Stimulated activated CD4-positive, alpha-beta T cell treated with anti-CD3 and anti-CD28 coated beads, Interleukin-2, amount 100 ng/mL, for 24 hours (primary cell): ENCODE measurements at places on chromosomes 2 and 18.

DNA sequence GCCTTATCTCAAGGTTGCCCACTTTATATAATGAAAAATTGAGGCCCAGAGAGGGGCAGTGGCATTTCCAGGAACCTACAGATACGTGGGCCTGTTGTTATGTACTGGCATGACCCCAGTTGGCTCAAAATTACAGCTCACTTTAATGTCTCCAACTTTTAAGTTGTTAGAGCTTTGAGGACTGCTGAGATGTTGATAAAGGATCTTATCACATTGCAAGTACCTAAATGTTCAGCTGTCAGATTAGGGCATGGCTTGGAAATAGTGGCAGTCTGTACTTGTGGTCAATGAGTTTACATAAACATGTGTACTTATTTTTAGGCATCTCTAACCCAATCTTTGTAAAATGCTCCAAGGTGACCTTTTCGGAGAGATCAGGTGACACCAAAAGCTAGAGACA lies 14.6 kb downstream of the SLC4A5 start:
- no peak for DNase-seq

GRCh38 chr18:62672600-62672999 lies 42.7 kb upstream of the PHLPP1 start:
- DNase-seq, result no peak

DNA sequence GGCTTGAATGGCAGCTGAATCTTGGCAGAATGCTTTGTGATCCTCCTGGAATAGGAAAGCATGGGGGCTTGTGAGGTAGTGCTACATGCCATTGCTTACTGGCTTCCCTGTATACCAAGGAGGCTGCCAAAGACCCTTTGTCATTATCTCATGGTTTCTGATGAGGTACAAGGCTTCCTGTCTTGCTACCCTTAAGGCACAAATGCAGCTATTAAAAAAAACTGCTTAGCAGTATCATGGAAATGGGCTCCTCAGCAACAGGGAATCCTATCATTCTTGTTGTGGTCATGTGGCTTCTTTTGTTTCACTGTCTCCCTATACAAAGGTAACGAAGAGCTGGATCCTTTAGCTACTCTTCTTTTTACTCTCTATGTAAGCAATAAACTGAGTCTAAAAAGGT lies 6.6 kb upstream of the KANSL1L start:
- no peak for DNase-seq

- DNase-seq, result no peak
These were observed 64.6 kb downstream of the NCKAP1 start for GRCh38 chr2:182973441-182974352.

DNA sequence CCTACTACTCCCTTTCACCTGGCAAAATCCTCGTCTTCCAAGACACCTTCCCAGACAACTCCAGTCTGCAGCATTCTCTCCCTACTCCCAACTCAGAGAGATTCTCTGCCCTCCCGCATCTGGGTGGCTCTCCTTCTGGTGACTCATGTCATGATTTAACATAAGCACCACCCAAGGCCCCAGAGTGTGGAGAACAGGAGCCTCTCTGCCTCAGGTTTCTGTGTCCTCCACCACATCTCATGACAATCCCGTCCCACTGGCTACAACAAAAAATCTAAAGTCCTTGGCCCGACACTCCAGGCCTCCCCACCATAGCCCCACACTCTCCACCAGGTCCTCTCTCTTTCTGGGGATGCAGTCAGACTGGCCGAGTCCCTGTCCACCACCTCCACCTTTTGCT lies 197.1 kb downstream of the BCL11A start:
- DNase-seq, result no peak

- DNase-seq, result no peak
These were observed 92.1 kb downstream of the PXDN start for GRCh38 chr2:1652034-1652790.

- no peak for DNase-seq
These were observed 630.8 kb upstream of the SLC39A10 start for GRCh38 chr2:195026261-195026660.

DNA sequence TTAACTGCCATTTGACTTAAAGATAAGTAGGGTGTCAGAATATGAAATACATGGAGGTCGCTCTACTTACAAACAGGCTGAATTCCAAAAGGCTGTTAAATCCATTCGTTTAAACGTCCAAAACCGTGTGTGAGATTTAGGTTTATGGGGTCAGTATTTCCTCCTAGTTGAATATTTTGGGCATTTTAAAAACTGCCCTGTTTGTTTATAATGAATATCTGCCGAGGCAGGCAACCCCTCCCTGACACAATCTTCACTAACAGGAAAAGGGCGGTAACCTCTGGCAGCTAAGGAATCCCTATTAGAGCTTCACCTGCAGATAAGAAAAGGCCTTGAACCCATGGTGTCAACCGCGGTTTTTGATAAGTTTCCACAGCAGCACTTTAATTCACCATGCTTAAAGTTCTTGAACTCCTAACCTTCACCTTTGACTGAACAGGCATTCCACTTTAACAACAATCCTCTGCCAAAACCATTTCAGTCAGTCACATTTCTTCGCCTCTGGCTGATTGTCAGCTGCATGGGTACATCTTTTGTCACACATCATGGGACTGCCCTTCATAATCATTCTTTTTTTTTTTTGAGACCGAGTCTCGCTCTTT lies 17.8 kb downstream of the TRAK2 start:
- no peak for DNase-seq

DNA sequence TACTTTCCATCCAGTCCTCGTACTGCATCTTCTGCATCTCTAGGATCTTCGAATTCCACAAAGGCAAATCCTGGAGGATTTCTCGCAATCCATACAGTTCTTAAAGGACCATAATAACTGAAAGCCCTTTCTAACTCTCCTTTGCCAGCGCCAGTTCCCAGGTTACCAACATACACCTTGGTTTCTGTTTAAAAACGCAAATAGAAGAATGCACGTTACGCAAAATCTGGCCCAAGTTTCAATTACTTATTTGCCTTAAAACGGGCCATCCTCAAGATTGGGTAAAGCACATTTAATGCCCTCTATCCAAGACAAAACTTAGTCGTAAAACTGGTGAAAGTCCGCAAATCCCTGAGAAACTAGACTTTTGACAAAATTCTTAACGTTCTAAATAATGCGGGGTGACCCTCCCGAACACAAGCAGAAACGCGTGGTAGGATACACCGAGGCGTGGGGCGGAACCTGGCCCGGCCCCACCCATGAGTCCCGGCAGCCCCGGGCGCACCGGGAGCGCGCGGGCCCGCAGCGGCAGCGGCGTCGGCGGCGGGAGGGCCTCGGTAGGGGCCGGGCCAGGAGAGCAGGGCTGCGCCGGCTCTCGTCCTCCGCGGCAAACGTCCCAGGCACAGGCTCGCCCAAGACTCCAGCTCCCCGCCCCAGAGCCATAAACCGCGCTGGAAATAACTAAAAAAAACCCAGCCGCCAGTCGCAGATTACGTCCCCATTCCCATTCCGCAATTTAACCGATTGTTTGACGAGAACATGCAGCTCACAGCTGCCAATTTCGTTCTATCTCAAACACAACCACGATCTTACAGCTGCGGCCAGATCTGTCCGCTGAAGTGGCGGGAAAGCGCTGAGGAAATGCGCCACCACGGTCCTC lies 910 bp downstream of the SRSF7 start:
- peak; percentile 60 for DNase-seq

- DNase-seq, result no peak
These were observed 99.9 kb upstream of the CRACDL start for GRCh38 chr2:99035920-99036319.

DNA sequence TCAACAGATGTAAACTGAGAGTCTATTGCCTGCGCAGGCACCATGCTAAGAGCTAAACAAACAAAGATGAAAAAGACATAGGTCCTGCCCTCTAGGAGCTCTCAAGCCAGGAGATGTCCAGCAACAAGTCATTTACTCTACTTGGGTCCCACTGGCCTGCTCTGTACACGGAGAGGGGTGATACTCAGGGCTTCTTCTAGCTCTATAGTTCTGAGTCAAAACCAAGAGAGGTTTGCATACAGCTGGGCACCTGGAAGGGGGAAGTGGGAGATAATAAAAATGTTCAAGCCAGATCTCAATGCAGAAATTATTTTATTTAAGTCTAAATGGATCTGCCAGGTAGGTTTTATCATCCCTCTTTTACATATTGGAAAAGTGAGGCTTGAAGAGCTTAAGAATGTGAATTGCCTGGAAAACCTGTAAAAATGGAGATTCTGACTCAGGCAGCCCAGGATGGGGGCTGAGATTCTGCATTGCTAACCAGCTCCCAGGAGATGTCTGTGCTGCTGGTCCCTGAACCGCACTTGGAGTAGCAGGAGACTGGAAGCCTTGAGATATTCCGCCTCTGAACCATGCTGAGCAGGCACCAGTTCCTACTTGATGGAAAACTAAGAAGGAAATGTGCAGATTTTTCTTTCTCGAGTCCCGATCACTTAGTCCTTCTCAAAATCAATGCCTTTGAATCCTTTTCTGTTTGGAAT lies 201.1 kb downstream of the PRKCE start:
- DNase-seq, result no peak

GRCh38 chr2:170715062-170715931 lies at the start of gene SP5:
SP5 (plus strand) TSS chr2:170715337; CDS start chr2:170715513, 176 bp downstream.
- peak; percentile 22 for DNase-seq

GRCh38 chr2:132645722-132646539 lies 24.1 kb downstream of the LYPD1 start:
- DNase-seq, result no peak

GRCh38 chr2:174486563-174487107 lies at the start of gene GPR155:
GPR155 (minus strand) TSS chr2:174487029; CDS start chr2:174481956, 5,073 bp downstream.
- DNase-seq, result peak; percentile 63

DNA sequence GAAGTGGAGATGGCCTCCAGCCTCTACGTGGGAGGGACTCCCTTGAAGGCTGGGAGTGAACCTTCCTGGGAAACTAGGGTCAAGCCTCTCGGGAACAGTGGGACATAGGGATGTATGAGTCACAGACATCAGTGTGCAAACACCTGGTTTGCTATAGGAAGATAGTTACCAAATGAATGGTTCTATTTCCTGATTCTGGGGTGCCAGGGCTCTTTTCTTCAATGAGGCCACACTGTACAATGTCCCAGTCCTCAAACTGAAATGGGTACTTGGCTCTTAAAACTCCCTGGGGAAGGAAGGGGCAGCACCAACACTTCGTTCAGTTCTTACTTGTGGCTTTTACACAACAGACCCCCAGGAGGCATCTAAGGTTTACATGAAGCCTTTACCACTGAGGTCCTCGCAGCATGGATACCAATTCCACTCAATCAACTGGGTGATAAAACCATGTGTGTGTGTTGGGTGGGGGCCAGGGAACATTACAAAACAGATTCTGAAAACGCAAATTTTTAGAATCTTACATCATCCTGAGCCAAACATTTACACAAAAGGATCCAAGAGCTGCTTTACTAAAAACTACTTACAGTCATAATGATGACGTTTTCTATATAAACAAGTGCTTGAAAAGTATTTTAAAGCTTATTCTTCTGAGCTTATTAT lies 10.4 kb downstream of the ERFE start:
- no peak for DNase-seq

DNA sequence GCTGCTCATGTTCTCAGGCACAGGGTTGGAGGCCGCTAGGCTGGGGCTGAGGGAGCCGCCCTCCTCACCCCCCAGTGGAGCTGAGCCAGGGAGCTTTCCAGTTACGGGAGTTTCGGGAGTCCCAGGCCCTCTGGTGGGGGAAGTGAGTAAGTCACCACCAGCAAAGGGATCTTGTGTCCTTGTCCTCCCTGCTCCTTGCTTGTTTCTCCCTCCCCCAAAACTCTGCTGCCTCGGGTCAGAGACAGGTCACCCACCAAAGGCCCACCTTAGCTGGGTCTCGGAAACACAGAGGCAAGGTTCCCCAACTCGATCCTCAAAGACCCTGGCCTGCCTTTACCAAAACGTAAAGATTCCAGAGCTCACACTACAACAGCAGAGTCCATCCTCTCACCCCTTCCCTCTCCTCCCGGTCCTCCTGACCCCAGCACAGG lies 60.5 kb upstream of the POMC start:
- no peak for DNase-seq

DNA sequence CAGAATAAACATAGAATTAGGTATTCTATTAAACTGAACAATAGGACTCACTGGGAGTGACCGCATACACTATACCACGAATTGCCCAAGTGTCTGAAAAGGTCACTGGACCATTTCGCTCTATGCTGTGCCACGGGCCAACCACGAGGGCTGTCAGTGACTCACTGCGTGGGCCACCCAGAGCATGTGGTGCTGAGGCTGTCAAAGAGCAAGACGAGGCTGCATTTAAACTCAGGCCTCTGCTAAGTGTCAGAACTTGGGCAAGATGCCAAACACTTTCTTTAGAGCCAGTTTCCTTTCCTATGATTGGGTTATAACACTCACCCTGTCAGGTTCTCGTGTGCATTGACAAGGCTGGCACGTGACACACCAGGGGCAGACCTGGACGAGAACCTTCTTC lies 97.5 kb downstream of the SH3YL1 start:
- DNase-seq, result no peak

GRCh38 chr18:25274926-25275325 lies 77.0 kb downstream of the ZNF521 start:
- no peak for DNase-seq
